Amniotic epithelial cell (primary cell): ENCODE measurements at places on chromosomes 7 and 10.

DNA sequence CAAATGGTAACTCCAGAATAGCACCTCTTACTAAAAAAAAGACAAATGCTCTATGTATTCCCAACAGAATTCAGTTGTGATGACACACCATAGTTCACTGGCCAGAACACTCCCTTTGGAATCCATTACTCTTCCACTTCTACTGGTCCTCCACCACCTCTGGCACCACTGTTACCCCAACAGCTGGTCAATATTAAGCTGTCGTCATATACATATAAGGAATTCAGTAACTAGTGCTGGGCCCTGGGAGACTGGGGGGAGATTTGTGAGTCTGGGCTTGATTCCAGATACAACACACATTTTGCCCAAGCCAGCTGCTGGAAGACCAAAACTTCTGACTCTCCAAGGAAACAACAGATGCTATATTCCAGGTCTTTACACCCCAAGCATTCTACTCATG lies 26.0 kb upstream of the ITGA8 start:
- DNase-seq, result no peak

- no peak for DNase-seq
Measured at GRCh38 chr10:5809527-5810154, 3.6 kb downstream of the GDI2 start.

DNA sequence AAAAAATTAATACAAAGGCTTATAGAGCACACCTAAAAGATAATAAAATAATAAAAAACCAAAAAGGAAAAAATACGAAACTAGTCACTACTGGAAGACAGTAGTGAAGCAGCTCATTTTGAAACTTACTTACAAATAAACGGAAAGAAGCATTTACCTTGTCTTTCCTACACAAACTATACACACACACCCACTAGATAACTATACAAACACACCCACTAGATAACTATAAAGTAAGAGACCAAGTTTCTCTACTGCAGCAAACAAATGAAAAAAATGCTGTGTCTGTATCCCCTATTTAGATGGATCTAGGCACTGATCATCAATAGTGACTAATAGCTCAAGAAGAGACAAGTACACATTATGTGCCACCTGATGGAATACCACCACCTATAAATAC lies 49.2 kb downstream of the KIF5B start:
- no peak for DNase-seq

- no peak for DNase-seq
Measured at GRCh38 chr7:41931263-41931646, 228.4 kb upstream of the INHBA start.

DNA sequence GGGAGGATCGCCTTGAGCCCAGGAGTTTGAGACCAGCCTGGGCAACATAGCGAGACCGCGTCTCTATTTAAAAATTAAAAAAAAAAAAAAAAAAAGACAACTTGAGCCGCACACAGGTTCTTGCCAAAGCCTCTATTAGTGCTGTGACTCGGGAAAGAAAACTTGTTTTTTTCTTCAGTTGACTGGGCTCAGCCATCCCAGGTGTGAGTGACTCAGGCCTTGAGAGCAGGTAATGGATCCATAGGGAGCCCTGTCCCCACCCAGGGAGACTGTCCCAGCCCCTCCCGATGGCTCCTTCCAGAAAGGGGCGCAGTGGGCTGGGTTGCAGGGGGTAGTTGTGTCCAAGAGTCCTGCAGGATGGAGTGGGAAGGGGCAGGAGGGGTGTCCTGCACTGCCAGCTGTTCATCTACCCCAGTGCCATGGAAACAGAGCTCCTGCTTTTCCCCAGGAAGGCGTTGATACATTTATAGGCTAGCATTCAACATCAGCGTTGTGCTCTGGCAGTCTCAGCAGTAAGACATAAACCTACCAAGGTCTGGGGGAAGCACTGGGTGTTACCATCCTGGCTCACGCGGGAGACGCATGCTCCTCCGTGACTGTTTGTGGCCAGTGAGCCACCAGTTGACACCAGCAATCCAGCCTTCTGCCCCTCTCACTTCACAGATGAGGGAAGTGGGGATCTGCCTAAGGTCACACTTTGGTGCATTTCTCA lies 126.6 kb downstream of the CUX1 start:
- no peak for DNase-seq

DNA sequence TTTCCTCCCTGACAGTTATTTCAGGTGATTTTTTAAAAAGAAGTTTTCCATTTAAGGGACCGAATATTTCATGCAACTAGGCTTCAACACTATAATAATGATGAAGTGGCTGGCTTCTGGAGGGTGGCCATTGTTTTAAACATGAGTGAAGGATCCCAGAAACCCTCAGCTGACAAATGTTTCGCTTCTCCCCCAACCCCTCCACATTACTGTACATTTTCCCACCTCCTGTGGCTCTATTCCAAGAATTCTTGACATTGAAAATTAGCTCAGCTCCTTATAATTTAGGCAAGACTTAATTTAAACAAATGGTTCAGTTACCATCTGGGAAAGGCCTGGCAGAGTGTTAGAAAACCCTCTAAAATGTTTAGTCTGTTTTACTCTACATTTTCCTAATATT lies 129.9 kb upstream of the CDCA7L start:
- no peak for DNase-seq

DNA sequence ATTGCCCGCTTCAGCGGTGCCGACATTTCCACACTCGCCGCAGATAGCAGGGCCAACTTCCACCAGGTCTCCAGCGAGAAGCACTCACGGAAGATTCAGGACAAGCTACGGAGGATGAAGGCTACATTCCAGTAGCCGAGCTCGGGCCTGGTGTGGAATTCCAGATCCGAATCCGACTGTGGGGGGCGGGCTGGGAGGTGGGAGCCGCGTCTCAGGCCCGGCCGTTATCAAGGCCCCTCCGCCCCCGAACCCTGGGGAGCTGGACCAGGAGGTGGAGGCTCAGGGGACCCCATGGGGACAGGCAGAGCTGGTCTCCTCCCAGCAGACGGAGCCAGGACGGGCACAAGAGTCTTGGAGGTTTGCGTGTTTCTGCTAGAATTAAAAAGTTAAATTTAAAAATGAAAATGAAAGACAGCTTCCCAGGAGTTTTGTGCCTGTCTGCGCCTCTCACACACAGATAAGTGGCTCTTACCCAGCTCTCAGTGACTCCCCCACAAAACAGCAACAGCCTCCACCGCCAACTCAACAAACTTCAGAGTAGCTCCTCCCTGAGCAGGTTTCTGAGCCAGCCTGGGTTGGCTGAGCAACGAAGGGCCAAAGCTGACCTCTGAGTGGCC lies 5.2 kb upstream of the UTF1 start:
- DNase-seq, result peak; percentile 85

DNA sequence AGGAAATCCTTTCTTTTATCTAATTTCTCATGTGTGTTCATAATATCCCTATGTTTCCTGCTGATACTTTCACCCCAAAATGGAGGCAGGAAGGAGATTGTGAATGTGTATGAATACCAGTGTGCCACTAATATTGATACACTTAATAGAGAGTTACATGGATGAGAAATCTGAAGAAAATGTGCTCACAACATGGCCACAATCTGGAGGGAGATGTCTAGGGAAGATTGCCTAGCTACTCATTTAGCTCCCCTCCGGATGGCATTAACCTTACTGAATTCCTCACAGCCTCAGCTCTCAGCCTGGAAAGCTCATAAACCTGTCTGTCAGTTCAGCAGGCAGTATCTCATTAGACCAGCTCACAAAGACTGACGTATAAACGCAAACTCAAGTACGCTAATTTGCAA lies 23.4 kb upstream of the DMTF1 start:
- DNase-seq, result no peak

GRCh38 chr7:54556121-54556520 lies 13.9 kb downstream of the VSTM2A start:
- DNase-seq, result no peak

DNA sequence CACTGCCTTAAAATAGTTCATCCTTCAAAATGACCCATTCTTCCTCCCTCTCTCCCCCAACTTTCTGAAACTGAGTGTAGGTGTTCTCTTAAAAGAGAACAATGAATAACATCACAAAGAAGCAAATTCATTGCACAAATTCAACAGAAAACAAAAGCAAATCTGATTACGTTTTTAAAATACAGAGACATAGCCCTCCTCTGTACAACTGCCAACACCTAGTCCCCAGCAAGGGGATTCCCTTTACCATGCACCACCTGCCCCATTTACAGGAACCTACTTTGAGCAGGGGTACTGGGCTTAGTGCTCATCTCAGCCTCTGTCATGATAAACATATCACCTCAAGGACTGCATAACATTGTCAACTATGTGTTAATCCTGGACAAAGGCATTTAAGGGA lies 302.8 kb upstream of the AOAH start:
- DNase-seq, result no peak

- no peak for DNase-seq
Measured at GRCh38 chr7:91353848-91354247, 89.6 kb downstream of the FZD1 start.

DNA sequence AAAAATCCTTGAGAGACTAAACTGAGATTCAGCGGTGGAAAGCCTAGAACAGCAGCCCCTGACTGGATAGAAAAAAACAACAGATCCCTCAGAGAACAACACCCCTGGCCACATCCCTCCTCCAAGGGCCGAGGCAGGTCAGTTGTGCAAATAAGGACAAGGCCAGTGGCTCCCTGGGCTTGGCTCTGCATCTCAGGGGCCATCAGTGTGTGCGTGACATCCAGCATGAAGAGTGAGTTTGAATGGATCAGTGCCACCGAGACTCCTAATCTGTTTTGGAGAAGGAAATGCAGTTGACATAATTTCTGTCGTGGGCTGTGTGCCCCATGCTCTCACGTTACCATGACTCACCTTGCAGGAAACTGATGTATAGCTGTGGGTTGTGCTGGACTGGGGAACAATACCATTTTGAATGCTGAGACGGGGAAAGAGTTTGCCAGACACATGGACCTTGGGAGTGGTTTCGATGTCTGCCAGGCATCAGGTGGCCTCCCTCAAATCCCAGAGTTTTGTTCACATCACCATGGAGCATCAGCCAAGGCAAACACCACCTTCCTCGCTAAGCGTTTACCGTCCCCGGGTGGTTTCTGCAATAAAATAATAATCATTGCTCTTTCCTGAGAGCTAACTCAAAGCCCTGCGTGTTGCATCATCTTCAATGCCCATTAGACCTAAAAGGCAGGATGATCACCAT lies 153.2 kb upstream of the FZD8 start:
- no peak for DNase-seq

DNA sequence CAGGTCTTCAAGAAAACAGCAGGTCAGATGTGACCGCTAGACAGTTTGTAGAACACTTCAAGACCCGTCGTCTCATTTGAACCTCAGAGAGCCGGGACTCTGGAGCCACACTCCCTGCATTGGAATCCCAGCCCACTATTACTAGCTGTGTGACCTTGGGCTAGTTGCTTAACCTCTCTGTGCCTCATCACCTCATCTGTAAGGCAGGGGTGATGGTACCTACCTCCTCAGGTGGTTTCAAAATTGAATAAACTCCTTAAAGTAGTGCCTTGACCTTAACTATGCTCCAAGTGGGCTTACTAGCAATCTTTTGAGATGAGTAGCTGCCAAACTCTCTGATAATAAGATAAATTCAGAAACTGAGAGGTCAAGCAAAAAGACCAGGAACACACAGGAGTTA lies 43.8 kb downstream of the OGDH start:
- no peak for DNase-seq

- DNase-seq, result no peak
Measured at GRCh38 chr7:45107356-45107755, 4.1 kb downstream of the TBRG4 start.

- peak; percentile 60 for DNase-seq
Measured at GRCh38 chr7:143892527-143893300, 9.3 kb downstream of the TCAF1 start.

DNA sequence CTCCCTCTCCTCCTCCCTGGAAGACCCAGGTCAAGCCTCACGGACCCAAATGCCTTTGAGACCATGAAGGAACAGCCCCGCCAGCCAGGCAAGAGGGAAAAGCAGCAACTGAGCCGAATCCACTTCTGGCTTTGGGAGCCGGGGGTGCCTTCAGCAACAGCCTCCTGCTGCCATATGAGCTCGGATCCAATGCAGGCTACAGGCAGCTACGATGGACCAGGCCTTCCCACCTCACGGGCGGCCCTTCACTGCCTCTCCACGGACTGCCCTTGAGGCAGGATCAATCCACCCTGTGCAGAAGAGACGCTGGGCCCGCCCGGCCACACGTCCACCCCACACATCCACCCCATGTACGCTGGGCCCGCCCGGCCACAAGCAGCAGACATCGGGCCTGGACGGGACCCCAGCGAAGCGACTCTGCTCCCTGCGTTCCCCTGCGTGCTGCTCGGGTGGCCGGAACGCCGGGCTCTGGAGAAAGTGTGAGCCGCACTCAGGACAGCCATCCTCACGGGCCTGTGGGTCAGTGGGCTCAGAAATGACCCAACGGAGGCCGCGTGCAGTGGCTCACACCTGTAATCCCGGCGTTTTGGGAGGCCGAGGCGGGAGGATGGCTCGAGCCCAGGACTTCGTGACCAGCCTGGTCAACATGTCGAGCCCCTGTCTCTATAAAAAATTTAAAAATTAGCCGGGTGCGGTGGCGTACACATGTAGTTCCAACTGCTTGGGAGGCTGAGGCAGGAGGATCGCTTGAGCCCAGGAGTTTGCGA lies 82.0 kb downstream of the FOXL3 start:
- DNase-seq, result no peak

DNA sequence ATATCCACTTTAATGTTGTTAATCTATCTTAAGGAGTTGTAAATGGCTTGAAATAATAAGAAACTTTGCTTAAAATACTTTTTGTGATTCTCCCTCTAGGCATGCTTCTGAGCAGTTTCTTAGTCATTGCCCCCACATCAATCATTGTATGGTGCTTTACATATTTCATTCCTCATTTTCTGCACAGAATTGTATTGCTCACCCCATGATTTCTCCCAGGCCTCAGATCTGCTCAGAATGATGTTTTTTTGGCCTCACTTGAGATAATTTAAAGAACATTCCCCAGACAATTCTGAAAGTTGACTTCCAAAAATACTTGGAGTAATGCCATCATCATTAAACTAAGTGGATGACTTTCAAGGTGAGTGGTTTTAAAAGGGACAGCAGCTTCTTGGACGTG lies 82.1 kb upstream of the PRPS1L1 start:
- DNase-seq, result peak; percentile 55
